ENCODE measurements at places on chromosomes 12 and 14.

DNA sequence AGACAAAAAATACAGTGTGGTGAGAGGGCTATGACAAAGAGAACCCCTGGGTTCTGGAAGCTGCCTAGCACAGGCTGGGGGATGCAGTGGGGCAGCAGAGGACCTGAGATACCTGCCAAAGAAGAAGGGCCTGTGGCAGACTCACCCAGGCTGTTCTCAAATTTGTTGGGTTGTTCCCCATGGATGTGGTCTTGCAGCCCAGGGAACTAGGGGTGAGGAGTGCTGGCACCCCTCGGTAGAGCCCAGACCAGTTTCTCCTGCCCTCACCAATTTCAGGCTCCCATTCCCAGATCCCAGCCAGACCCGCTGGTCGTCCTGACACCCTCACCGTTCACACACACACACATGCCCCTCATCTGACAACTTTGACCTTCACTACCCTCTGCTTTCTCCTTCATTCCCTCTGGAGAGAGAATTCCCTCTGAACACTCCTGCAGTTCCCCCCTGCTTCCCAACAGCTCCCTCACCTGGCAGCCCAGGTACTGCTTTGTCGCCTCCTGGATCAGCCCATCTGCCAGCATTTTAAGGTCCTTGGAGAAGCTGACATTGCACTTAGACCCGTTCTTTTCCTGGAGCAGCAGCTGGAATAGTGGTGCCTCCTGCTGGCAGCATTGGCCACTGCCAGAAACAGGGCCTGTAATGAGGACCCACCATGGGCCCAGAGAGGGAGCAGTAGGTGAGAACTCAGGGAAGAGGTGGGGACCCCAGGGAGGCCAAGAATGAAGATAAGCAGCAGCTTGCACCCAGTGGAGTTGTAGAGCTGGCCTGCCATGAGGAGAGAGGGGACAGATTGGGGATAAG, 5.9 kb upstream of the GDF11 start:
- DNase-seq, result peak; percentile 71

DNA sequence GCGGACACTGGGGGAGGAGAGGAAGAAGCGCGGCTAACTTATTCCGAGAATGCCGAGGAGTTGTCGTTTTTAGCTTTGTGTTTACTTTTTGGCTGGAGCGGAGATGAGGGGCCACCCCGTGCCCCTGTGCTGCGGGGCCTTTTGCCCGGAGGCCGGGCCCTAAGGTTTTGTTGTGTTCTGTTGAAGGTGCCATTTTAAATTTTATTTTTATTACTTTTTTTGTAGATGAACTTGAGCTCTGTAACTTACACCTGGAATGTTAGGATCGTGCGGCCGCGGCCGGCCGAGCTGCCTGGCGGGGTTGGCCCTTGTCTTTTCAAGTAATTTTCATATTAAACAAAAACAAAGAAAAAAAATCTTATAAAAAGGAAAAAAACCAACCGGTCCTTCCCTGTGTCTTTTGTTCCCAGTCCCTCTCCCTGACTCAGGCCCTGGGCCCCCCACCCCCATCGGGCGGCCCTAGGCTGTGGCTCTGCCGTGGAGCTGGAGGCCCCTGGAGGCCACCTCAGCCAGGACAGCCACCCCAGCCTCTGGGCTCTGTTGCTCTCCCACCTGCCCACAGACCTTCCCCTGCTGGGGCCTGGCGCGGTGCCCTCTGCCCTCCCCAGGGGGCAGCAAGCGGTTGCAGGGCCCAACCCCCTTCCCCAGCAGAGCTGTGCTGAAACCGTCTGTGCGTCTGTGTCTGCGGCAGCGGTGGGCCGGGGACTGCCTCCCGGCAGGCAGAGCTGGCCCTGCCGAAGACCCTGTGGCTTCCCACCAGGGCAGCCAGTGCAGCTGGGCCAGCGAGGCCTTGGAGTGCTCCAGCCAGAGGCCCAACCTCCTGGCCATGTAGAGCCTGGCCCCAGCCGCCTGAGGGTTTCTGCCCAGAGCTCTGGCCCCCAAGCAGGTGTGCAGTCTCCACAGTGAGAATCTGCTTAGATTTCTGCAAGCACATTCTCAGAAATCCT, 4.0 kb upstream of the CRIP2 start:
- DNase-seq, result no peak

DNA sequence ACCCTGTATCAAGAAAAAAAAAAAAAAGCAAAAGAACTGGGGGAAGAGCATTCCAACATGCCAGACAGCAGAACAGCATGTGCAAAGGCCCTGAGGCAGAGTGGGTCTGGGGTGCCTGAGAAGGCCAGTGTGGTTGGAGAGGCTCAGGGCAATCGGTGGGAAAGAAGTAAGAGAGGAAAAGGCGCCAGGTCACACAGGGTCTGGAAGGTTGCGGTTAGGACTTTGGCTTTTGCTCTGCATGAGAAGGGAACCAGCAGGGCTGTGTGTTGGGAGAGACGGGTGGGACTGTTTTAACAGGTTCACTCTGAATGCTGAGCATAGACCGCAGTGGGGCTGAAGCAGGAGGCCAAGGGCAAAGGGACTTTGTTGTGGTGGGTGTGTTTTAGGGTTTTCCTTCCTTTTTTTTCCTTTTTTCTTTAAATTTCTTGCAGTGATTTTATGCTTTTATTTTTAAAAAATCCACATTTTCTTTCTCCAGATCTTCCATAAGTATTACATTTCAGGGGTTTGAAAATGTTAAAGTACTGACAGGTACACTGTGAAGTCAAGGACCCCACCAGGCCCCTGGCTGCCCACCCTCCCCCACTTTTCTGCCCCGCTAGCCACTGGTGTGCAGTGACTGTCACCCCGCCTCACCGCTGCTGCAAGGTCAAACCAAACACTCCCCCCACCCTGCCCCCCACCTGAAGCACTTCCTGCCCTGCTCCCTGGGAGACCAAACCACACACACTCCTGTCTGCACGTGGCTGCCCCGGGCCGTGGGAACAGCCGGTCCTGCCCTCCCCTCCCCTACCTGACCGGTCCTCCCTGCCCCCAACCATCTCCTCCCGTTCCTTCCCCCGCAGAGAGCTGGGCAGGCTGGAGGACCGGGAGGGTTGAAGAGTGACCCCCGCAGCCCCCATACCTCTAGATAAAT, 30.0 kb downstream of the DTX1 start:
- DNase-seq, result no peak

- DNase-seq, result no peak
Observed at GRCh38 chr12:30796891-30797371, 42.2 kb upstream of the CAPRIN2 start.

DNA sequence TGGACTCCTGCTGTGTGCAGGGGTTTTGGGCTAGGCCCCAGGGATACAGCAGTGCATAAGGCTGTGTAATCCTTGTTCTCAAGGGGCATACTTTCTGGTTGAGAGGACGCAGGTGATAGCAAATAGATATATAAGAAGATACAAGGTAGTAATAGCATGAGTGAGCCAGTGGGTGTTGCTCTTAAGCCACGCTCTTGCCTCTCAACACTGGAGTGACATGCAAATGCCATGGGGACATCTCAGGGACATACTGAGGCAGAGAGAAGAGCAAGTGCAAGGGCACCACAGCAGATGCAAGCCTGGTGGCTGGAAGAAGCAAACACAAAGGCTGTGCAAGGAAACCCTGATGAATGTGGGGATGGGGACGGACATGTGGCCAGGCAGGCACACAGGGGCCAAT, 223.3 kb downstream of the CHST11 start:
- DNase-seq, result peak; percentile 63

- DNase-seq, result no peak
Observed at GRCh38 chr14:85315733-85316290, 214.1 kb upstream of the FLRT2 start.

DNA sequence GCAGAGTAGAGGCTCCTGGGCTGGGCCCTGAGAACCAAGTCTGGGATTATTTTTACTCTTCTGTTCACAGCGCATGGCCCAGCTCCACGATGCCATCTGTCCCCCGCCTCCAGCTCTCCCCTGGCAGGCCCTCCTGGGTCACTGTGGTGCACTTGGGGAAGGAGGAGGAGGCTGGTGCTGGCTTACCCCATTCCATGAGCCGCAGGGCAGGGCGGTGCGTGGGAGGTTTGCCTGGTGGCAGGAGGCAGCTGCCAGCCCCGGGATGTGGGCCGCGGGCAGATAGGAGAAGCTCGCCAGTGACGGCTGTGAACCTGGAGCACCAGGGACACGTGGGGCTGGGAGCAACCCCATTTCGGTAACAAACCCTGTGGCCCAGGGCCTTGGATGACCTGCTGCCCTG, 23.2 kb downstream of the TEAD4 start:
- no peak for DNase-seq

GRCh38 chr12:52643233-52644077, 8.6 kb downstream of the KRT2 start:
- DNase-seq, result no peak

- DNase-seq, result no peak
Observed at GRCh38 chr12:124295431-124296058, 652 bp downstream of the RFLNA start.
